LNCaP clone FGC (cell line): ENCODE measurements at places on chromosomes 7 and 10.

- no peak for DNase-seq
Observed at GRCh38 chr7:158911145-158911544, 54.8 kb downstream of the DYNC2I1 start.

DNA sequence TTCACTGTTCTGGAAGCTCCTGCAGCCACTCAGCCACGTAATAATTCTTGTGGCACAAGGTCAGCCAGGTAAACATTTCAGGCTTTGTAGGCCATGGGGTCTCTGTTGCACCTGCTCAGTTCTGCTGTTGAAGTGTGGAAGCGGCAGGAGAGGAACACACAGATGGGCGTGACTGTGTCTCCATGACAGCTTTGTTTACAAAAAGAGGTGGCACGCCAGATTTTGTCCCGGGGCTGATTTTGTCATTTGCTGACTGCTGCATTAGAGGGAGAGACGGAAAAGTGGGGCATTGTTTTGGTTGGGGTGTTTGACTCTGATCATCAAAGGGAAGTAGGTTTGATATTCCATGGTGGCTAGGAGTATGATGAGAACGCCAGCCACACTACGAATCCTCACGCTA is 103.1 kb downstream of the PRKAG2 start:
- DNase-seq, result no peak

DNA sequence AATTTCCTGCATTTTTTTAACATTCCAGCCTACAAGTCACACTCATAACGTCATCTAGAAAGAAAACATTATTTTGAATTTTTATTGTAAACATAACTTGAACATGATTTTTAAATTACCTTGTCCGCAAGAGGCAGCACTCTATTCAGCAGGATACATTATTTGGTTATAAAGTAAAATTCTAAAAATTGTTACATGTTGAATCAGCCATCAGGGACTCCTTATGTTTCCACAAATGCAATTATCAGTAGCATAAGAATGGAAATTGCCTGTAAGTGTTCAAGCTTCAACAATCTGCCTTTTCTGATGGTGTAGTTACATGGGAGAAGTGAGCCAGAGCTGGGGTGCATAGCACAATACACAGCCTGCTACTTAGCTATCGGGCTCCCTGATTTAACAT is 97.5 kb downstream of the ZNF365 start:
- no peak for DNase-seq

DNA sequence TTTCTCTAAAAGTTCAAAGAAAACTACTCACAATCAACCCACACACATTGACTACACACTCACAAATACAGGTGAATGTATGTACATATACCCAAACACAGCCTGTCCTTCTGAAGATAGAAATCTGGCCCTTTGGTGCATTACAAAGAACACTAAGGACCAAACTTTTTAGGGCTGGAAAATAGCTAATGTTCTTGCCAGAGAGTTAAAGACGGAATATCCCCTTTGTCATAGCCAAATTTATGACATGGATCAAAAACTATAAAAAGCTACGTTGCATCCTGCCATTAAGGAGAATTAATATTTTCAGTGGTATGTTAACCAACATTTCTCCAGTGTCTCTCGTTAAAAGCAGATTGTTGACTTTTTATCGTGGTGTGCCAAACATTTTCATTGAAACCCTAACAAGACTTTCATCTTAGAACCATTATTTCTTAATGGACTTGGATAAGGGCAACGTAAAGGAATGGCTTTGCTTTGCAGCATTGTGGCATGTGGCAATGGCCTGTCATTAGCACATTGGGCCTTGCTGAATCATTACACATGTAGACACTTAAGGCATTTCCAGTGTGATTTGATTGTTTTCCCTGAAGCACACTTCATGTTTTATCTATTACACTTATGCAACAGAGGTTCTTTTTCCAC is 150.9 kb upstream of the MEOX2 start:
- DNase-seq, result peak; percentile 7

GRCh38 chr10:101572126-101572525 is 15.9 kb downstream of the POLL start:
- no peak for DNase-seq

DNA sequence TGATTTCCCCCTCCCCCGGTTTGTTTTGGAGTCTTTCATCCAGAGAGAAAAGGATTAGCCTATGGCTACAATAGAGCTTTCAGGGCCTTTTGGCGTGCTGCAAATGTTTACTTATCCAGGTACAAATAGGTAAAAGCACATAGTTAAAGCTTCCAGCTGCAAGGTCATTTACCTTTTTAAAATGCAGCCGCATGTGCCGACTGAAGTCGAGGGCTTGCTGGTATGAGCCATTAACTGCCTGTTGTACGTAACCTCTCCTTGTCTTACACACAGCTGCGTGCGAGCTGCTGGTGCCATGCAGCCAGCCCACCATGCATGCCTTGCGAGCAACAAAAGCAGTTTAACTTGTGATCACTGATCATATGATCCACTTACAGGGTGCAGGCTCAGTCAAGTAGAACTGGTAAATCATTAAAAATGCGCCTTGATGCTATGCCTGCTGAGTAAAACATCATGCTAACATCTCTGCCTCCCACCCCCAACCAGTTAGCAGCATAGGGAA is 866.4 kb downstream of the LRMDA start:
- DNase-seq, result no peak

GRCh38 chr7:70810558-70811139 is 321.3 kb upstream of the GALNT17 start:
- DNase-seq, result no peak

DNA sequence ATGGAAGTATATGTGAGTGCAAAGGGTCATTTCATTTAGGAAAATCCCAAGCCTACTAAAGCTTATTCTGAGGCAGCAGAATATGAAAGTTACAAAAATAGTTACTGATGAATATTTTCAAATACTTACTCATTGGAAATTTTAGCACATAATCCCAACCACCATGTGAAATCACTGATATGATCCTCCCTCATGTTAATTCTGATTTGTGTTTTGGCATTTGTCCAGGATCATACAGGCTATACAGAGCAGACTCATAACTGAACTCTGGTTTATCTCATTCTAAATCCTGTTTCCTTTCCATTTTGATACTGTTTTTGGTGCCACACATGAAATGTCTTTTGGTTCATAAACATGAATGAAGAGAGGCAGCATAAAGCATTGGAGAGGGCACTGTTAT is 3.4 kb upstream of the FAM24B start:
- DNase-seq, result no peak

DNA sequence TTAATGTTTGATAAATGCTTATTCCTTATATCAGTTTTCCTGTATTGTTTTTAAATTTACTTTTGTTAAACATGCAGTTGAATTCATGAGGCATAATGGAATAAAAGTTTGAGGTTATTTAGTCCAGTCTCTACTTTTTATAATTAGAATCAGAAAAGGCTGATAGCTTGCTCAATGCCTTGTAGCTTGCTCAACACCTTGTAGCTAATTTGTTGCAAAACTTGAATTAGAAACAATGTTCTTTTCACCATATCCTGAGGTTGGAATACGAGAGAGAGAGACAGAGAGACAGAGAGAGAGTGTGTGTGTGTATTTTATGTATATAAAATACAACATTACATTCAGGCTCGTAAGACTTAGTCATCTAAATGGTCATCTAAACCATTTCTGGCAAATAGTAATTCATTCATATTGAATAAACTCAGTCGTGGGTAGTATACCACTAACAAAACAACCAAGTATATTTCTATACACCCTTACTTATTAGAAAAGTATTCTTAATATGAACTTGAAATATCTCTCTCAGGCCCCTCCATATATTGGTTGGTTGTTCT is 243.5 kb downstream of the ADK start:
- no peak for DNase-seq

DNA sequence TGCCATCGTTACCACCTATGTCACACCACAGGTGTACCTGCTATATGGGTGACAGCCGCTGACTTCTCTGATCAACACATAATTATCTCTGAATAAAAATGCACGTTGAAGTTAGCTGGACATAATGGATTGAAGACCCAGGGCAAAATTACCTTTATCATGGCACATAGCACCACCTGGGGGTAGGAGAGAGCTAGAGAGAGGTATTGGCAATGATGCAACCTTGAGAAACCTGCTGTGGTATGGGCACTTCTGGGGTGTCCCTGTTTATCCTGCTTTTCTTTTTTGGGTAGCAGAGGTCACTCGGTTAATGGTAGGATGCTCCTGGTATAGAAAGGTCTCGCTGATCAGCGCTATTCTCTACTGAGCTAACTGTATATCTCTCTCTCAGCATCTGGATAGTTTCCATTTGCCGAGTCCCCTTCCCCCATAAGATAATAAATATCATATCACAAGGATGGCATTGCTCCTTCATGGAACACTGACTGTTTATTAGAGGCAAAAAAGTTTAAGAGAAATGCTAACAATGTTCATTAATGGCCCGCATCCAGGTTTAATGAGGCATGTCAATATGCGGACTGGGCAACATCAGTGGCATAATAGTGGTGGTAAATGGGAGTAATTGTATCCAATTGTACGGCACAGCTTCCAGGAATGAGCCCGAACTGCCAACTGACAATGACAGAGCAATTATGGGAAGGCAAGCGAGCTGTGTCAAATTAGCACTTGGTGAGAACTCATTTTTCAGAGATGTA is 323.1 kb downstream of the TFEC start:
- no peak for DNase-seq

DNA sequence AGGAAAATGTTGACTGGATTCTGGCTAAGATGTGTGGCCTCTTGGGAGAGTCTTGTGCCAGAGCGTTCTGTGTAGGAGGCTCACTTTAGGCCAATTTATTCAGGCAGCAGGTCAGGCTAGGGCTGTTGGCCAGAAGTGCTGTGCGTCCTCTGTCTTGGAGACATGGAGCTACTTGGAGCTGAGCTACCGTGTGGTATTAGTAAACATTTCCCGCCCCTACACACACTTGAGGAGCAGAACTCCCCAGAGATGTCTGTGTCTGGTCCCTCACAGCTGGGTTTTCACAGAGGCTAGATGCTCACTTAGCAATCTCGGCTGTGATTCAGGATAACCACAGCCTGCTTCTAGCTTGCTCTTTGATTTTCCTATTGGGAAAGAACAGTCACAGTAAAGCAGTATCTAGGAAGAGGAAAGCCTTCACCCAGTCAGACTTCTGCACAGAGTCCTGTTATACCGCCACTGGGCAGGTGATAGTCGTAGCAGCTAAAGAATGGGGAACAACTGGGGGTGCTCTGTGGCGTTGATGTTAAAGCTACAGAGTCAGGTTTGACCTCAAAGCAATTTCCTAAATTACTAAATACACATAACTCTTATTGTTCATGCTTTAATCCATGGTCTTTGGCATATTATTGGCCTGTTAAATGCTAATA is 86.7 kb downstream of the MDFIC start:
- no peak for DNase-seq

GRCh38 chr10:45468079-45468478 is 94.1 kb downstream of the ALOX5 start:
- DNase-seq, result no peak

GRCh38 chr10:121696854-121697253 is 98.6 kb upstream of the FGFR2 start:
- DNase-seq, result no peak

GRCh38 chr10:6721480-6721879 is 141.4 kb upstream of the PRKCQ start:
- DNase-seq, result no peak

DNA sequence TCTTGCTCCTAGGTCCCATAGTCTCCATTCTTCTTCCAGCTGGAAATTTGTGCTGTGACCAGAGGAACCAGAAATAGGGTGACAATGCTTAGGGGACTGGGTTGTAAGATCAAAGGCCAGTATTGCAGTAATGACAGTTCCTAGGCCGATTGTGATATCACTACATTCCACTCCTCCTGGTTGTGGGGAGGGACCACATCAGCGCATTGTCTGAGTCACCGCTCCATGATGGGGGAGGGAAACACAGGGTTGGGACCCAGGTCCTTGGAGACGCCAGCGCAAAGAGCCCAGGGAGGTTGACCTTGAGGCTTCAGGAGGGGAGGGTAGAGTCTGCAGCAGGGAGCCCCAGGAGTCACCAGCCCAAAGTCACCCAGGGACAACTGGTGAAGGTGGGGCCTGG is 20.8 kb upstream of the GGCT start:
- no peak for DNase-seq

DNA sequence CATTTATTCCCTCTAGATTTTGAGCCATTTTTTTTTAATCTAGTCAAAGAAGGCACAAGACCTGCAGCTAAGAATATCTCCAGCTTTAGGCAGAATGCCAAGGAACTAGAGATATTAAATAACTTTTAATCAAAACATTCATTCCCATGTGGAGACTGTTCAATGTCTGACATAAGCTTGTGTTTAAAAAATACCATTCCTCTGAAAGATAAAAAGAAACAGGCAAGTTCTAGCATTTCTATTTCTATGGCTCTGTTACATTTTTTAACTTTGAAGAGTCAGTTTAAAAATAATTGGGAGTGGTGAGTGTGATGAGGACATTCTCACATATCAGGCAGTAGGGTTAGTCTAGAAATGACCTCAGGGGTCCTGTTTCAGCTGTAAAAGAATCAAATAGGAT is 48.0 kb downstream of the RHOBTB1 start:
- DNase-seq, result no peak

DNA sequence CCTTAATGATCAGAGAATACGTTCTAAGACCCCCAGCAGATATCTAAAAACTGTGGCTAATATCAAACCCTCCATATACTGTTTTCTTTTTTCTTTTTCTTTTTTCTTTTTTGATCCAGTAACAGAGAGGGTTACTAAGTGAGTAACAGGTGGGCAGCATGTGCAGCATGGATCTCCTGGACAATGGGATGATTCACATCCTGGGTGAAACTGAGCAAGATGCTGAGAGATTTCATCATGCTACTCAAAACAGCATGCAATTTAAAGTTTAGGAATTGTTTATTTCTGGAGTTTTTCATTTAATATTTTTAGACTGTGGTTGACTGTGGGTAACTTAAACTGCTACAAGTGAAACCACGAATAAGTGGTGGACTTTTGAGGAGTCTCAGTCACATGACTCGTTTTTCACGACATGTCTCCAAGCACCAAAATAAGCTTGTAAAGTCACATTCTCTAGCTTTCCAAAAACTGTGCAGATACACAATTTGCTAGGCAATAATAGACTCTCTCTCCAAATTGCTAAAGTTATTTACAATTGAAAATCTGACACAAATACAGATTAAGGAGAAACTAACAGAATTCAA is 716.2 kb downstream of the NXPH1 start:
- DNase-seq, result no peak
